ENCODE measurements at places on chromosomes 5 and 9.
A peak's percentile ranks its signal among the peaks of the same experiment; 100 is the strongest.

- no peak for DNase-seq
These were observed 657.9 kb downstream of the TLR4 start for GRCh38 chr9:118362123-118362522.

DNA sequence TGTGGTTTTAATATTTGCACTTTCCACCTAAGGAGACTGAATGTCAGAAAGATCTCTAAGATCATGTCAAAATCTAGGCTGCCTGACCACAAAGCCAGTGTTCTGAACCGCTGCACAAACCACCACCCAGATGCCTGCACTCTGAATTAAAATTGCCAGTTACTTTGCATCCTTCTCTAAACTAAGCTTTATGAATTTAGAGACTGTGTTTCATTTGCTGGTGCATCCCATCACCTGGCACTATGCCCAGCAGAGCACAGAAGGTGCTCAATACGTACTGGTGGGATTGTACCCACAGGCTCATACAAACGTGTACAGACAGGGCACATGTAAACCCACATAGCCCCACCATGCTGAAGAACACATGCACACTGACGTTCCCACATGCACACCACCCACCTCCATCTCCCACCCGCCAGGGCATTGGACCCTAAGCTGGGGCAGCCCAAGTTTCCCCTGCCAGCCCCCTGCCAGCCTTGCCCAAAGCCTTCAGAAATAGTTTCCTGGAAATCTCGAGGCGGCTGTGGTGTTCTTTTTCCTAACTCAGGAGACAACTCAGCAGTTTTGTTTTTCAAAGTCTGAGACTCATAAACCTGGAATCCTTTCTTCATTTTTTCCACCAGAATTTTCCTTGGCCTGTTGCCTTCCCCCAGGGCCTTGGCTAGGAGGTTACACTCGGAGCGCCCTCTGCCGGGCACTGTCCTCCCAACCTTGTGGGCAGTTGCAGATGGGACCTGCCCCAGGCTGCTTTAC is 9.6 kb upstream of the TRAF1 start:
- DNase-seq = peak; percentile 90

DNA sequence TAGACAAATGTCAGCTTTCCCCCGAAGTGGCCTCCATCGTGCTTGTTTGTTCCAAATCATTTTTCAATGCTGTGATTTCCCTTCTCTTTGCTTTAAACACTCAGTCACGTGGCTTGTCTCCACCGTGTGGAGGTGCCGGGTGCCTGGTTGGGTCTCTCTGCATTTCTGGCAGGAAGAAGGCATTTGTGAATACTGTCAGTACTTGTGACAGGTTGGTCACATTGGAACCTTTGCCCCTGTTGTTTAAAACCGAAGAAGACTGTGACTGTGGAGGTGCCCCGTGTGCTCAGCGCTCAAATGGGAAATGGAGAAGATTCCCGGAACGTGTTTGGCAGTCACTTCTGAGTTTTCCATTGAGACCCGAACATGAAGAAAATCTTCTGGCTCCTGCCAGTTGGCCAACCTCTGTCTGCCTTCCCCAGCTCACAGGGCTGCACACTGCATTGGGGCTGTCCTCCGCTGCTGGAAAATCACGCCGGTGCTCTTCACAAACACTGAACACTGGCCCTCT is 74.6 kb downstream of the LMNB1 start:
- no peak for DNase-seq

DNA sequence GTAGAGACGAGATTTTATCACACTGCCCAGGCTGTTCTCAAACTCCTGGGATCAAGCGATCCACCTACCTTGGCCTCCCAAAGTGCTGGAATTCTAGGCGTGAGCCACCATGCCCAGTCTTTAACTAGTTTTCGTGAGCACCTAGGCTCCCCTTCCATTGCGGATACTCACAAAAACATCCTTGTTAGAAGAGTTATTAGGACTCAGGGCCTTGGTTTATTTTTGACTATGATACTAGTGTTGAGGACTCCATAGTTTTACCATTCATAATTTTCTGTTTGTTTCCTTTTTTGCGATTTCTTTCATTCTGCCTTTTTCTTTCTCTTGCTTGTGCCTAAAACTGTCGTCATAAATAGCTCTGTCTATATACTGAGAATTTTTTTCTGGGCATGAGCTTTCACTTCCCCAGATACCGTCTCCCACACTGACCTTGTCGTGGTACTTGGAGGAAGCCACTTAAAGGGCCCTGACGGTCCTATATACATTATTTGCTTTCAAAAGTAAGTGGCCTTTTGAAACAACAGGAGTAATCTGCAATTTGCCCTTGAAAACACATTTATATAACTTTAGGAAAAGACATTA is 5.2 kb downstream of the F2R start:
- DNase-seq = peak; percentile 50

DNA sequence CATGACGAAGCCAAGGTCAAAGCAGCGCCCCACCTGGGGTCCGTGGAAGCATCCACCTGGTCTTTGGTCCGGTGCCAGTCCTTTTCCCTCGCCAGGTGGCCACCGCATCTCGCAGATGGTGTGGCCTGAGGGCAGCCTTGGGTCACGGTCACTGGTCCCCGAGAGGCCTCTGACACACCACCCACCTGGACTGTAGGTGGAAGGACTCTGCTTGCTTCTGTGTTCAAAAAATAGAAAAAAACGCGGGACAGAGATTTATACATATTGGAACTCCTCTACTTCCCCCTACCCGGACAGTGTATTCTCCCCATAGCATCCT is 466 bp upstream of the TTC39B start:
- no peak for DNase-seq

DNA sequence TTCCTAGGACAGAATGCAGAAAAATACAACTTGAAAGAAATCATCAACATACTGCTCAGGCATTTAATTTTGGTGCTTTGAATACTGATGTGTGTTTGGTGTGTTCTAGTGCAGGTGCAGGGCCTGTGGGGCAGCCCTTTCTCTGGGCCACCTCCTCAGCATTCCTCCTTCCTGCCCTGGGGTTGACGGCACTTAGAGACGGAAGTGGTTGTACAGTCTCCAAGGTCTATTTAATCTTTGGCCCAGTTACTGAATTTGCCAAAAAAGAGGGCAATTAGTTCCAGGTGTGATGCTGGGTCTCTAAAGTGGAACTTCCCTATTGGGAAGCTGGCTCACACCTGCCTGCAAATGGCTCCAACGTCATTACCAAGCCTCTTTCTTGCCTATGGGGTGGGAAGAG is 269.0 kb downstream of the SH3GL2 start:
- DNase-seq = no peak

- DNase-seq = no peak
These were observed 21.2 kb downstream of the ABLIM3 start for GRCh38 chr5:149162401-149163084.

GRCh38 chr9:112754578-112754977 is 4.0 kb downstream of the SNX30 start:
- DNase-seq = no peak

- DNase-seq = peak; percentile 73
These were observed 37.3 kb downstream of the FBXW2 start for GRCh38 chr9:120755810-120756434.

GRCh38 chr5:61837788-61838187 is 468.2 kb upstream of the KIF2A start:
- no peak for DNase-seq

- no peak for DNase-seq
These were observed 408.2 kb downstream of the PRR16 start for GRCh38 chr5:120872297-120872696.

DNA sequence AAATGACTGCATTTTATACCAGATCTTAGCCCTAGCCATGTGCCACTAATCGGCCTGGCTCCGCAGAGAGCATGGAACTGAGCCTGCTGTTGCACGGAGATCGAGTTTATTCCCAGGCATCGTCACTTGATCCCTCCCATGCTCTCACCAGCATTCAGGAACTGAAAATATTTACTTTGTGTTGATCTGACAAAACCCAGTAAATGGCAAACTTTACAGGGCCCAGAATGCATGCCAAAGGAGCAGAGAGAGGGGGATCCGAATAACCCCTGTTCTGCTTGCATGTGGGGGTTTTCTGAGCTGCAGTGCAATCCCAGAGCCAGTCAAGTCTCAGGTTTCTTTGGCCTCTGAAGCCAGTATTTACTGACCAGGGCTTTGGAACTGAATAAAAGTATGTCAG is 87.3 kb downstream of the GAS1 start:
- DNase-seq = no peak

DNA sequence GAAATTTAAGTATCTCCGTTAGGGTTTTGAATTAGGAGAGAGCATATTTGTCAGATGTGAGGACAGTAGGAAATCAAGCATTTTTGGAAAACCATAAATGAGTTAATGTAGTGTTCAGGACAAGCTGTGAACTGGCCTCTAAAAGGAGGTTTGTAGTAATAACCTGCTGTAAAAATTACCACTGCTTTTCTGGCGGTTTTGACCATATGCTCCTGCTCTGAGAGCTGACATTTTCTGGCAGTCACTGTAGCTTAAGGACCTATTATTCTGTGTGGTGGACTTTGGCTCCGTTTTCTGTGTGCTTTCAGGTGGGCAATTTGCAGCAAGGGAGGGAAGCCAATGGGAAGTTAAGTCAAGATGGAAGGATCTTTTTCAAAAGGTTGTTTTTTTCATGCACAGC is 111.1 kb downstream of the SGCD start:
- no peak for DNase-seq

- peak; percentile 80 for DNase-seq
These were observed 43.4 kb upstream of the N4BP3 start for GRCh38 chr5:178069909-178070308.

DNA sequence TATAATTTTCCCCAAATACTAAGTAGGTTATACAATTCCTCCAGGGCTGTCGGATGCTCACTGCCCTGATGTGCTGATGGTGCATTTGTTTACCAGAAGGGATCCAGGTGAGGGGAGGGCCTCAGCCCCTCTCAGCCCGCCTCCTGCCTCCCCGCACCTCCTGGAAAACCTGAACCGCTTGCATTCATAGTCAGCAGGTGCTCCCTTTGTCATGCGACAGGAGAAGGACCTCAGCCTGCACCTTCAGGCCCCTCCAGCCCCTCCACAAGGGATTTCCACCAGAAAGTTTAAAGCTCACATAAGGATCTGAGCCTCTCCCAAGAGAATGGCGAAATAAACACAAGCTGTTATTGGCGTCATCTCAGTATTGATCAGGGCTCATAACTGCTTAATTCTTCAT is 36.5 kb upstream of the NTNG2 start:
- DNase-seq = no peak

- DNase-seq = no peak
These were observed 13.2 kb downstream of the ATOX1 start for GRCh38 chr5:151745071-151745705.

- DNase-seq = no peak
These were observed 4.8 kb downstream of the PLK2 start for GRCh38 chr5:58455066-58455465.

DNA sequence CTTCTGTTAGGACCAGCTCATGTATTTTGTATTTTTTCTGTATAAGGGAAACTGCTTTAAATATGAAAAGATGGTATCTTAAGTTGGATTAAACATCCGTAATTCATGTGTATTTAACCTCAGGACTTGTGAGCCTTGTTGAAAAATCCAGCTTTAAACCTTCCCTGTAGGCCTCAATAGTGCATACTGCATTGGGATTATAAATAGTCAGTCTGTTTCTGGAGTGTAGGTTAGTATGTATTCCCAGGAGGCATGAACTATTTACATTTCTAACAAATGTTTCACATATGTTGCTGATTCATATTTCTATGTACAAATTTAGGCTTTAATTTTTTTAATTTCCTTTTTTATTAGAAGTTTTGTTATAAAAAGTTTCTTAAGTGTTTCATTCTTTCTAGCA is 137.9 kb upstream of the GRHPR start:
- DNase-seq = no peak

DNA sequence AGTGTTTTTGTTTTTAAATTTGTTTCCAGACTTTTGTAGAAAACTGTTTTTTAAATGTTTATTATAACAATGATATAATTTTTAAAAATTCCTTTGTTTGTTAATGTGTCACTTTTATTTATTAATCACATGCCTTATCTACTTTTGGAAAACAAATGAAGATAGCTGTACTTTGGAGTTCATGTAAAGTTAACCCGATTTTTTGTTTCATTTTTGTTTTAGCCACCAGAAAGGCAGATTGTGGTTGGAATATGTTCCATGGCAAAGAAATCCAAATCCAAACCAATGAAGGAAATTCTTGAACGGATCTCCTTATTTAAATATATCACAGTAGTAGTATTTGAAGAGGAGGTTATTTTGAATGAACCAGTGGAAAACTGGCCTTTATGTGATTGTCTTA is 13.1 kb downstream of the PPIP5K2 start:
- no peak for DNase-seq
